ENCODE measurements at places on chromosomes 5 and 9.

DNA sequence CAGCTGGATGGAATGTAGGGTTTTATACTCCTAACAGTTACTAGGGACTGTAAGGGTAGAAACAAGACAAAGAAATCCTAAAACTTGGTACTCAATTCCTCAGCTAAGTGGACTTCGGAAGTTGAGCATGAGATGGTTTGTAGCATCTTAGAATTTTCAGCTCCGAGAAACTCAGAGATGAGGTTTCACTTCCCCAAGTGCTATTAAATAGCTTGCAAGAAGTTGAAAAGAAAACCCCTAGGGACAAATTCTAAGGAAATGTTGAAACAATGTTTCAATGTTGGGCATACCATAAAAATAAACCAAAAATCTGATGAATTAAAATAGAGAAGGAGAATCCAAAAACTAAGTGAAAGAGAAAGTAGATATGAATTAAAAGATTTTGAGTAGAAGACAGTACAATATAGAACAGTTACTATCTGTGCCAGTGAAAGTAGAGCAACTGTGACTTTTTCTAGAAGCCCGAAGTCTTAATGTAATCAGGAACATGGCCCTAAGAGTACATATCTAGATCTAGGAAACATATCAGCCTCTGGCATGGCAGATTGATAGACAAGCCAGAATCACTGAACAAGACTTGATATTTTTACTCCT is 308.6 kb upstream of the RGMB start:
- peak; percentile 37 for DNase-seq

DNA sequence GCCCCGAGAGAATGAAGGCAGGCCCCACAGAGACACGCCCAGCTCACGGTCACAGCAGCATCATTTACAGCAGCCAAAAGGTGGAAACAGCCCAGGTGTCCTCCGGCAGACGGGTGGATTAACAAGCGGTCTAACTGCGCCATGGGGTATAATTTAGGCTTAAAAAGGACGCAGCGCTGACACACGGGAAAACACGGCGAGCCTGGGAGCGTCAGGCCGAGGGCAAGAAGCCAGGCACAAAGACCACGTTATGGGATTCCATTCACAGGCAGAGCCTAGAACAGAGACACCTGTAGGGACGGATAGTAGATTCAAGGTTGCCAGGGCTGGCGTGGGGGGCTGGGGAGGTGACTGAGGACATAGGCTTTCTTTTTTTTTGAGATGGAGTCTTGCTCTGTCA is 36.9 kb upstream of the TMEM250 start:
- DNase-seq = no peak

DNA sequence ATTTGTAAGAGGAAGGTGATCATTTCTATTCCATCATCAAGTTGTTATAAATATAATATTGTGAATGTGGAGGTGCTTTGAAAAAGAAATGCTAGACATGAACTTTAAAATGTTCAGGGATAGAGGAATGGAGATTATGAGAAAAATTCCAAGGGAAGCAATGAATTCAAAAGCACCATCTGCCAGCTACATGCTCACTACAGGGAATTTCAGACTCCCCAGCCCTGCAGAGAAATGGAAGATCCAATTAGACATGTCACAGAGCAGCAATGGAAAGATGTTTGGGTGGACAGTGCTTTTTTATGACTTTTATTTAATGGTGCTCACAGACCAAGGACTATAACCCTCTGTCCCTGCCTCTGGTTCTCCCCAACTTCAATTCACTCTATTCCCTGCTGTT is 209.7 kb downstream of the ESM1 start:
- no peak for DNase-seq

- DNase-seq = peak; percentile 60
These were observed 28.7 kb upstream of the ACOT12 start for GRCh38 chr5:81422671-81423070.

- DNase-seq = no peak
These were observed 14.1 kb downstream of the PDLIM4 start for GRCh38 chr5:132271251-132272246.

DNA sequence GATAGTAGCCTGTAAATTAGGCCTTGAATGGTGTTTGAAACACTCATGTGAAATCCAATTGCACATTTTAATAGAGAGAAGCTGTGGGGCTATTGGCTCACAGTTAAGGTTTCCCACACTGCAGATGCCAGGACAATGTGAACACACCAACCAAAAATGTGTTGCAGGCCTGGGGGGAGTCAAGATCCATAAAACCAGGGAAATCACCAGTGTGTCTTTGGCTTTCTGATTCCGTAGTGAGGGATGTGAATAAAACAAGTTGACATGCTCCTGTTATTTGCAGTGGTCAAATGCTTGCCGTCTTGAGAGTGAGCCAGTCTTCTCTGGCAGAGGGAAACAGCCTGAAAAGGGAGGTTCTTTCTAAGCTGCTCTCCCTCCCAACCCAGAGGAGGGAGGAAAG is 79.0 kb downstream of the ZNF462 start:
- peak; percentile 78 for DNase-seq

DNA sequence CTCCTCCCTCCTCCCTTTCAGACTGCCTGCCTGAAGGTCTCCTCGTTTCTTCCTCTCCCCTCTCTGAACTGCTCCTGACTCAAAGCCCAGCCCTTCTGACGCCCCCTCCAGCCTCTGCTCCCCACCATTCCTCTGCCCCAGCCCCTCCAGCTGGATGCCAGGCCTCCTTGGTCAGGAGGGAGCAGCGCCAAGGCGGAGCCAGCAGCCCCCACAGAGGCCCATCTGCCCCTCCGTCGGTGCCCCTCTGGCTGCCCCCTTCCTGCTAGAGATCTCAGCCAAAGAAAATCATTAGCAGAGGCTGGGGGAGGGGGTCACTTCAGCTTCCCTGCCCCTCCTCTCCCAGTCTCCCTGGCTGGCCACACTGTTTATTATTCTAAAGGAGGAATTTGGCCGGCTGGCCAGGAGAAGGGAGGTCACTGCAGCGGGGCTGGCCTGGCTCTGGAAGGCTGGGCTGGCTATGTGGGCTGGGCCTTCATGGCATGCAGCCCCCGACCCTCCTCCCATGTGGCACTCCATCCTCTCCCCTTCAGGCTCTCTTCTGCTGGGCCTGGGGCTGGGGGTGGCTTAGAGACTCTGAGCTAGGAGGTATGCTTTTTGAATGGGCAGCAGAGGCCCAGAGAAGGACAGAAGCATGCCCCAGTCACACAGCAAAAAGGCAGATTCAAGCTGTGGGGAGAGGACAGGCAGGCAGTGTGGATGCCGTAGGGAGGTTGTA is 16.9 kb downstream of the PDGFRB start:
- peak; percentile 83 for DNase-seq

GRCh38 chr5:4348423-4348822 is 752.8 kb downstream of the IRX1 start:
- no peak for DNase-seq

DNA sequence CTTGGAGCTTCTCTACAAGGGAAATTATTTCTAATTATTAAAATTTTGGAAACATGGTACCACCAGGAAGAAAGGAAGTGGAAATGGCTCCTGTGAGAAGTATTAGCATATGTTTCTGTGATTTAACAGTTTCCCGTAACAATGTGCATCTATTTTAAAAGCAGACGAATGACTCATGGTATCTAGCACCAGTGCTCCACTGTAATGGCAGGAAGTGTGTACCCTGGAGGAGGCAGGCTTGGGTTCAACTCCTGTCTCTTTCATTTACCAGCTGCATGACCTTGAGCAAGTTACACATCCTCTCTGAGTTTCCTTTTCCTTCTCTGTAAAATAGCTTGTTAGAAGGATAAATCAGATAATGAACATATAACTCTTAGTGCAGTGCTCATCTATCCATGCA is 41.0 kb upstream of the ANGPTL2 start:
- DNase-seq = peak; percentile 80

DNA sequence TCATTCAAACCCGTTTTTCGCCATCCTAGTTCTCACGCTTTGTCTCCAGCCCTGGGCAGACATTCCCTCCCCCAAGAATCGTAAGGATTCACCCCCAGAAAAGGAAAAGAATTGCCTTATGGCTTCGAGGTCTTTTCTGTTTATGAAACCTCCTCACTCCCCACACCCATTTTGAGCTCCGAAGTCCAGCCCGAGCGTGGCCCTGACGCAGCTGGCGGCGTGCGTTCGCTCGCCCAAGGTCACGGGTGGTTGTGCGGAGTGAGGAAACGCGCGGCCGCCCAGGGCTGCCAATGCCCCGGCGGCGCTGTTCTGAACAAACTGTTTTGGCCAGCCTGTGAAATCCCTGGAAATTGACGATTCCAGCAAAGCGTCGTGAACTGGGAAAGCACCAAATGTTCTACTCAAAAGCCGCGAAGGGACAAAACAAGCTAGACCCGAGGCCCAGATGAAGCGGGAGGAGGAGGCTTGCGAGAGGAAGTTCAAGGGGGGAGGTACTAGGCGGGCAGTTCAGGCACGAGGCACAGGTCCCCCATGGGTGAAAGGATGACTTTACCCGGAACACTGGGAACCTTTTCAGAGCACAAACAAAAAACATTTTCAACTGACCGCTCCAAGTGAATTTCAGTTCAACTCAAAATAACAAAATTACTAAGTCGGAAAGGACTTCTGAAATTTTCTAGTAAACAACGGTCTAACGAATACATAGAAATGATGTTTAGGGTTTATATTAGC is 683 bp upstream of the ZFAND5 start:
- peak; percentile 87 for DNase-seq

DNA sequence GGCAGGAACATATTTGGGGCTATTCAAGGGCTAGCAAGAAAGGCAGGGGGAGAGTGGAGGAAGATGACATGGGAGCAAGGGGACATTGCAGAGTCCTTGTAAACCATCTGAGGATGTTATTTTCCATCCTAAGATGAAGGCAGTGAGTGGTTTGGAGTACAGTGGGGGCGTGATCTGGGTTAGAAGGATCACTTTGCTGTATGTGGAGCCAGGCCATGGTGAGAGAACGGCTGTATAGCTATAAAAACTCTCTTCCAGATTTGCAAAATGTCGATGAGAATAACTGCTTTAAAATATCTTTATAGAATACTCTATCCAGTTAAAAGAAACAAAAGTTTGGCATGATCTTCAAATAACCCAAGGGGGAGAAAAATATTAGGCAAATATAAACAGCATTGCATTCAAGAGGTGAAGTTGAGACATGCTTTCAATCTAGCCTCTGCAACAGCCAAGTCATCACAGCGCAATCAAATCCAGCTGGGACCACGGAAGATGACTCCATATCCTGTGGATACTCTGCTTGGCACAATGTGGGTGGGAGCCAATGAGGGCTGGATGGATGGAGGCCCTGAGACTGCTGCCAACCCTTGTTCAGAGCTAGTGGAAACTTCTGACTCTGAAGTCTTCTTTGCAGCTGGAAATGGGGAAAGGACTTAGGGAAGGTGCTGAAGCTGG is 111.5 kb upstream of the BASP1 start:
- peak; percentile 93 for DNase-seq

DNA sequence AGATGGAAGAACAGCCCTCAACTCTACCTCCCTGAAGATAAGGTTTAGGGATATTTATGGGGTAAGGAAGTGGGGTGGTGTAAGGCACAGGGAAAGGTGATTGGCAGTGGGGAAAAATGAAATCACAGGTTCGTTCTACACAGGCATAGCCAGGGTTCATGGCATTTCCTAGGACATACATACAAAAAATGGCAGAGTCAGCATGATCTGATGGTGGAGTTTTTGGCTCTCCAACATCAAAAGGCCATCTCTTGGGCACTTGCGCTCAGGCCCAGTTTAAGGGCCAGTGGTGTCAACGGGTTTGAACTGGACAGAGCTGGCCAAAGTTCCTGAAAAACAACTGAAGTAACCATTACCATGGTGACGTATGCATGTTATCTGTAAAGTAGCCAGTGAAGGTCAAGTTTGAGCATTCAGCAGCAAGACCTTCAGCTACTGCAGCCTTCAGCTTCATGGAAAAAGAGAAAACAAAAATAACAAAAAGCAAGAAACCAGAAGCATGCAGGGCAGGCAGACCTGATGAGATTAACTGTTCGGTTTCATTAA is 92.8 kb downstream of the SMARCA2 start:
- no peak for DNase-seq

DNA sequence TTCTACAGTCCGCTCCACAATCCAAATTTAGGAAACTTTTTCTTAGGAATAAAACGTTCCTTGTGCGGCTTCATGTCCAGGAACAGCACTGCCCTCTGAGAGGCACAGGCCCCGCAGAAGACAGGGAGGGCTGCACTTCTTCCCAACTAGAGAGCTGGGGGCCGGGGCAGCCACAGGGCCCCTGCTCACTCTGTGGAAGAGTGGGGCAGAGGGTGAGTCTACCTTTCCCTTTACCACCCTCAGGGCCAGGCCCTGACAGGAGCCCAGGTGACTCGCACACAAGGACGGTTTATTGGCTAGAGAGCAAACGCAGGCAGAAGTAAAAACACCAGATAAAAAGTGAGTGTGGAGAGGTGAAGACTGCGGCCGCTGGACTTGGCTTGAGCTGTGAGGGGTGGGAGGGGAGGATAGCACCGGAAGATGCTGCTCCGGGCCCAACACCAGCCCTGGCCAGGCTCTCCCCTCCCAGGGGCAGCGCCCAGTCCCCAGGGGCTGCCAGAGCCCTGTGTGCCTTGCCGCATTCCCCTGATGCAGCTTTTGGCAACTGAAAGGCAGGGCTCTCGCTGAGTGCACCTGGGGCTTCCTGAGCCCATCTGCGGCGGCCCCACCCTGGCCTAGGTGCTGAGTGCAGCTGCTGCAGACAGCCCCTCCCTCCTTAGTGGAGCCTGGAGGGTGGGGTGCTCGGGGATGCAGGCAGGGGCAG is 20.2 kb downstream of the SH3GLB2 start:
- DNase-seq = no peak

GRCh38 chr5:129460936-129461710 is 1.0 kb downstream of the ADAMTS19 start:
- no peak for DNase-seq

DNA sequence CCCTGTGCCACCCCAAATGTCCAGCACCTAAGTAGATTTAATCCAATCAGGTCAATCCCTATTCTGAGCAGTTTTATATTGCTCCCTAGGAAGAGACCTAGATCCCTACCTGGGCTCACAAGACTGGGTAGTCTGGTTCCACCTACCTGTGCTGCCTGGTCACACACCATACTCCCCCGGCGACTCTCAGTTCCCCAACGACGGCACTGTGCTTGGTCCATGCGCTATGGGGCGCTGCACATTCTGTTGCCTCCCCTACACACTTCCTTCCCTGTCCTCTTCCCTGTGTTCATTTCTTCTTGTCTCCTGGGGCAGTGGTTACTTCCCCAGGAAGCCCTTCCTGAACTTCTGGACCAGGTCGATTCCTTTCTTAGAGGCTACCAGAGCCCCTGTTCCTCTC is 109.9 kb upstream of the IL12B start:
- DNase-seq = no peak

DNA sequence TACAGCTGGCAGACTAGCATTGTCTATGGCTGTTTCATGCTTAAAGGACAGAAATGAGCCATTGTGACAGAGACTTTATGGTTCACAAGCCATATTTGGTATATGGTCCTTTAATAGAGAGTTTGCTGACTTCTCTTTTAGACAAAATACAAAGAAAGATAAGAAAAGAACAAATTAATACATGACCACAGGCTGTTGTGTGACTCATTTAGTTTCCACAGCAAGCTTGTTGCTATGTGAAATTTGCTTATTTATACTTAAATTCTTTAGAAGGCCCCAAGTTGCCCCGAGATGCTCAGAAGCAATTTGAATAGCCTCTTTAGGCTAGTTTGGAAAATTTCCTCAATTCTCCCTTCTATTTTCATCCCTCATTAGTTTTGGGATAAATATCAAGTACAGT is 315.3 kb upstream of the RPS23 start:
- peak; percentile 4 for DNase-seq
